B cell (primary cell): ENCODE measurements at places on chromosomes 16 and 17.

DNA sequence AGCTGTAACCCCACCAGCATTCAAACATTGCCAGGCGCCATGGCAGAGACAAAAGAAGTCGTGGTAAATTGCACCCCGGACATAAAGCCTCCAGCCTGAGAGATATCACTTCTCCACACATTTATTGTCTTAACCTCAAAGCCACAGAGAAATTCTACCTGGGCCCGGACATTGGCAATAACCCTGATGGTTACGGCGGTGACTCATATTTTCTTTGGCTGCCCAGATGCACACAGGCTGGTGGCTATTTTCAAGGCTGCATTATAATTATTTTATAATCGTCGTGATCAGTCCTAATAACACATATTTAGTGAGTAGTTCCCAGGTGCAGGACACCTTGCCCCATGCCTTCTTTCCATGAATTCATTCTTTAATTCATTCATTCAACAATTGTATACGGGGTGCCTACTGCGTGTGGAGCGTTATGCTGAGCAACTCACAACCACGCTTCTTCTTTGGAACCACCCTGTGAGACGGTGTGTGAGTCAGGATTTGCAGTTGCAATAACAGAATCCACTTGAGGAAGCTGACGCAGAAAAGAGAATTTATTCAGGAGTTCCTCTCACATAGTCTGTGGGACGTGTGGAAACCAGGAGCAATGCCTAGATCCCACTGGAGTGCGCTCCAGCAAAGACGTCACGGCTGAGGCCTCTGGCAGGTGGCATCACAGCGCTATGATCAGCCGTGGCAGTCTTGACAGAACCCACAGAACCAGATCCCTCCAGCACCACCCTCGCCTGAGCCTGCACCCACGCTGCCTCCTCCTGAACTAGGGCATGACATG lies 245.7 kb downstream of the FOXL1 start:
- DNase-seq: no peak

- no peak for DNase-seq
Observed at GRCh38 chr16:60945225-60945624, 1091.0 kb downstream of the CDH8 start.

GRCh38 chr16:79329967-79330366 lies 270.6 kb downstream of the MAF start:
- no peak for DNase-seq

- DNase-seq: no peak
Observed at GRCh38 chr17:4544135-4544950, 10.8 kb downstream of the MYBBP1A start.

DNA sequence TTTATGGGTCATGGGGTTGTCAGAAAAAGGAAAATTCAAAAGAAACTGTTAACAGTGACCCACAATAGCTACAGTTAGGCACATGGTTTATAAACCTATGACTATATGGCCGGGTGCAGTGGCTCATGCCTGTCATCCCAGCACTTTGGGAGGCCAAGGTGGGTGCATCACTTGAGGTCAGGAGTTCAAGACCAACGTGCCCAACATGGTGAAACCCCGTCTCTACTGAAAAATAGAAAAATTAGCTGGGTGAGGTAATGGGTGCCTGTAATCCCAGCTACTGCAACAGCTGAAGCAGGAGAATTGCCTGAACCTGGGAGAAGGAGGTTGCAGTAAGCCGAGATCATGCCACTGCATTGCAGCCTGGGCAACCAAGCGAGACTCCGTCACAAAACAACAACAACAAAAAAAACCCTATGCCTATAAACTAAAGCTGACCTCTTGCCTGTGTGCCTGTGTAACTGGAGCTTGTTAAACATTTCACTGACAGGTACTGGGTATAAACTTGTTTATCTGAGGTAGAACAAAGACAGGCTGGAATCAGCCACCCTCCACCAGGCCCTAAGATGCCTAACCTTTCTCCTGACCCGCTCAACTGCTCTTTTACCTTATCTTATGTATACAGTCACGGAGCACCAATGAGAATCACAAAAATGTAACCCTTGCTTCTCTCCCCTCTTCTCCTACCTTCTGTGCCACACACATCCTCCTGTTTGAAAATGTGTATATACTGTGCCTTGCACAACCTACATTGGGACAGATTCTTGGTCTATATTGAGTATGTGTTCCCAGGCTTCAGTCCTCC lies 62.9 kb upstream of the ATF7IP2 start:
- no peak for DNase-seq

DNA sequence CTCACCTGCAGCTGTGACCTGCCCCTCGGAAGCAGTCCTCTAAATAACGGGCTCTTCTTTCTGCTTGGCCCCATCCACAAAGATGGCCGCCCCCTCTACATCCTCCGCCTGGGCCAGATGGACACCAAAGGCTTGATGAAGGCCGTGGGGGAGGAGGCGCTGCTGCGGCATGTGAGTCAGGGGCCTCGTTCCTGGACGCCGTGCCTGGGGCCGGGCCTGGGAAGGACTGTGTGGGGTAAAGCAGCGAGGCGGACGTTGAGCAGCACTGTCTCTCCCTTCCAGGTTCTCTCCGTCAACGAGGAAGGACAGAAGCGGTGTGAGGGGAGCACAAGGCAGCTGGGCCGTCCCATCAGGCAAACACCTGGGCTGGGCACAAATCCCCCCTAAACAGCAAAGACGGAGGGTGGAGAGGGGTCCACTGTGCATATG lies 33.1 kb downstream of the NAGPA start:
- no peak for DNase-seq

DNA sequence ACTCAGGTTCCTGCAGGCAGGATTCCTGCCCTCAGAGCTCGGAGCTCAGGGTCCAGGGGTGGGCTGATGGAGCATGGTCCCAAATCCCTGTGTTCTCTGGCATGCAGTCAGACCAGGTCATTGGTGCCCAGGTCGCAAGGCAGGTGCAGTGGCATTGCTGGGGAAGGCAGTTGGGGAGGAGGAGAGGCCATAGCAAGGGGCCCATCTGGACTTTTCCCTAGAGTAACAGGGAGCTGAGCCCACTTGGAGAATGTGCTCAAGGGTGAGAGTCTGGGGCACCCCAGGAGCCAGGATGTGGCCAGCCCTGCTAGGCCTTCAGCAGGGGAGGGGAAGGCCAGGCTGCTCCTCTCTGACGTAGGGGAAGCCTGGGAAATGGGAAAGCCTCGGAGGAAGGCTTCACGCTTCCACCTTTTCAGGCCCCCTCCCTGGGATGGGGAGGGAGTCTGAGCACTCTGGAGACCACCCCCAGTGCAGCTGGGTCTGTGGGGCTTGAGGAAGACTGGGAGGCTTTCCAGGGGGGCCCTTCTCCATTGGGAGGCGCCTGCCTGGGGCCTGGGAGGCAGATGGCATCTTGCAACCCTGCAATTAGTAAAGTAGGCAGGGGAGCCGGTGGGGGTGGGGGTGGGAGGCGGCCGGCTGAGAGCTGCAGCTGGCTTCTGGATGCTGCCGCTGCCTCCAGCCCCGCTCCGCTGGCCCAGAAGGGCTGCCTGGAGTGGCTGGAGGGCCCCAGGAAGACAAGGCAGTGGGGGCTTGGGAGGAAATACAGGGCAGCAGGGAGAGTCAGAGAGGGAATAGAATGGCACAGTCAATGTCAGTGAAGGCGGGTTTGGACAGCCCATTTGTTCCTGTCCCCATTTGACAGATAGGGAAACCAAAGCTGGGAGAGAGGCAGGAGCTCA lies 21.1 kb upstream of the DOK4 start:
- no peak for DNase-seq

DNA sequence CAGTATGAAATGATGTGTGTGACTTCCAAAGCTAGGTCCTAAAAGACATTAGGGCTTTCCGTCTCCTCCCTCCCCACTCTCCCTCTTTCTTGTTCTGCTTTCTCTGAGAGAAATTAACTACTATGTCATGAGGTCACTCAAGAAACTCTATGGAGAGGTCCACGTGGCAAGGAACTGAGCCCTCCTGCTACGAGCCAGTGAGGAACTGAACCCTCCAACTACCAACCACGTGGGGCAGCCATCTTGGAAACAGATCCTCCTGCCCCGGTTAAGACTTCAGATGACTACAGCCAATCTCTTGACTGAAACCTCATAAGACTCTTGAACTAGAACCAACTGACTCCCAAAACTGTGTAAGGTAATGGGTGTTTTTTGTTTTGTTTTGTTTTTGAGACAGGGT lies 4.2 kb upstream of the ALOX15 start:
- no peak for DNase-seq

- no peak for DNase-seq
Observed at GRCh38 chr17:64216000-64216337, 47.1 kb downstream of the TEX2 start.

GRCh38 chr17:48030531-48030930 lies 7.1 kb downstream of the COPZ2 start:
- DNase-seq: no peak

- DNase-seq: no peak
Observed at GRCh38 chr16:86928523-86929011, 350.2 kb downstream of the FOXL1 start.

DNA sequence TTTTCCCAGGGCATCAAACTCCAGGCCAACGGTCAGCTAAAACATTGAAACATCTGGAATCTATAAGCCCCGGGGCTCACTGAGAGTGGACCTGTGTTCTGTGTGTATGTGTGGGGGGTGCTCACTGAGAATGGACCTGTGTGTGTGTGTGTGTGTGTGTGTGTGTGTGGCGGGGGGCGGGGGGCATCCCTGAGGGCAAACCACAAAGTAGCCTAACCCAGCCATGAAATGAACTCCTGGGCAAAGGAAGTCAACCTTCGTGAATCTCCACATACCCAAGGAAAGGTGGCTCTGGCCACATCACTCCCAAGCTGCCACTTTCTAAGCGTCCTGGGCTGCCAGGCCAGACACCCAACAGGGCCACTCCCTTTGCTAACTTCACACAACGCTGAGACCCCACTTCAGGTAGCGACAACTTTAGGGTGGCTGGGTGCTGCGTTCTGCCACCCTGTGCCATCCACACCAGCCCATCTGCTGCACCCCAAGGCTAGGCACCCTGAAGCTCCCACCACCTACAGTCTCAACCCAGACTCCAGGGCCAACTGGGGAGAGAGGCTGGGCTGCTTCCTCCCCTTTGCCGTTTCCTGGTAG lies 1.6 kb downstream of the MAFG start:
- DNase-seq: no peak

- DNase-seq: no peak
Observed at GRCh38 chr16:8579559-8579958, 10.8 kb downstream of the TMEM114 start.

GRCh38 chr17:3298260-3298659 lies at the start of gene OR3A1:
OR3A1 (minus strand) TSS chr17:3298360; CDS start chr17:3292582, 5,778 bp downstream.
- DNase-seq: no peak

DNA sequence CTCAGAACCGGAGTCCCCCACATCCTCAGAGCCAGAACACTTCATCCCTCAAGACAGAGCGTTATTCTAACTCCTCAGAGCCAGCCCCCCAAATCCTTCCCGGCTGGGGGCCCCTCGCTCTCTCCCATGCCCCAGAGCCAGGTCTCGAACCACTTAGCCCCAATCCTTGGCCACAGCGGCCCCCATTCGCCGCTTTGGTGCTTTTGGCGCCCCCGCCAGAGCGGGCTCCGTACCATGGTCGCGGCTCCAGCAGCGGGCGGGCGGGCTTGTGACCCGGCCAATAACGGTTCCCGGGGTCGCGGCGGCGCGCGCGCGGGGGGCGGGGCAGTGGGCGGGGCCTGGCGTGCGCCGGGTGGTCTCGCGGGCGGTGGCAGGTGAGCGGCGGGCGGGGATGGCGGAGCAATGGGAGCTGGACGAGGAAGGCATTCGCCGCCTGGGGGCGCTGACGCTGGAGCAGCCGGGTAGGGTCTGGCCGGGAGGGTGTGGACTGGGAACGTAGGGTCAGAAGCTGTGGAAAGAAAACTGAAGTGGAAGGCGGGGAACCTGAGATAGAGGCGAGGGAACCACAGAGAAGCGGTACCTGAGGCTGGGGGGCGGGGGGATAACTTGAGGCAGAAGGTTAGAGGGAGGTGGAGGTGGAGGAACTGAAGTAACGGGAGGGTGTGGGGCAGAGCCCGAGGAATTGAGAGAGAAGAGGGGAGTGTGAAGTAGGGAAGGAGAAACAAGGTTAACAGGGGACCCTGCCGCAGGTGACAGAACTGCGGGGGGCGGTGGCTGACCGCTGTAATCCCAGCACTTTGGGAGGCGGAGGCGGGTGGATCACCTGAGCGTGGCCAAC lies at the start of the genes KCTD19 and LRRC36:
TSS of gene KCTD19 (minus strand) at position 270 of the 838 bp plus-strand sequence. CDS start at position 236, 34 bp downstream.
TSS of gene LRRC36 (plus strand) at position 344 of the 838 bp plus-strand sequence. CDS start at position 392, 48 bp downstream.
- DNase-seq: peak; percentile 58

- DNase-seq: peak; percentile 66
Observed at GRCh38 chr16:68265078-68265920, 973 bp downstream of the SLC7A6 start.

DNA sequence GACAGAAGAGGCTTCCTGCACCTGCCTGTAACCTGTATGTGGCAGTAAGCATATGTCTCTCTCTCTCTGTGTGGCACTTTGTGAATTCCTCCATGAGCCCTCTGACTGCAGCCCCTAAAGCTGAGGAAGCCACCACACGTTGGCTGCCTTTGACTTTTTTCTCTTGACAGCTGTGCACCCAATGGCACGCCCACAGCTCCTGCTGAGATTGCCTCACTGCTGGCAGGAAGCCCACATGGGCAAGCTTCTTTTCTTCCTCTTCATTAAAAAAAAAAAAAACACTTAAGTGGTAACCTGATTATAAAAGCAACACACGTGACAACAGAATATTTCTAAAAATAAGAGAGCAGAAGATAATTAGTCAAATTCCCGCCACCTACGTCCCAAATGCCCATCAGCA lies 34.0 kb upstream of the PIRT start:
- no peak for DNase-seq

- DNase-seq: no peak
Observed at GRCh38 chr17:81130385-81131361, 34.6 kb upstream of the PVALEF start.

DNA sequence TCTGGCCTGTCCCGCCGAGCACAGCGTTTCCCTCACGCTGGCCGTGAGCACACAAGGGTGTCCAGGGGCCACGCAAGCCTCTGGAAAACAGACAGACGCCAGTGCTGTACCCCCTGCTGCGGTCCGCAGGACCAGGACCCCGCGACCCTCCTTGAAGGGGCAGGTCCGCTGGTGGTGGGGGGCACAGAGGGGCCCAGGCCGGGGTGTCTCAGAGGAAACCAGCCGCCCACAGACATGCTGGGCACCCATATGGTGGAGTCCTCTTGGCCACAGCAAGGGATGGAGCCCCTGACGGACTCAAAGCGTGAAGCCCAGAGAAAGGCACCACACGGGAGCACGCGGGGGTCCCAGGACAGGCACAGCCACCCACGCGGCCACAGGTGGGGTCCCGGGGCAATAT lies 34.4 kb downstream of the METRNL start:
- no peak for DNase-seq

- no peak for DNase-seq
Observed at GRCh38 chr17:71301063-71301462, 819.8 kb upstream of the SOX9 start.
